NCI-H1048 (cell line): ENCODE measurements at places on chromosomes 4 and X.

DNA sequence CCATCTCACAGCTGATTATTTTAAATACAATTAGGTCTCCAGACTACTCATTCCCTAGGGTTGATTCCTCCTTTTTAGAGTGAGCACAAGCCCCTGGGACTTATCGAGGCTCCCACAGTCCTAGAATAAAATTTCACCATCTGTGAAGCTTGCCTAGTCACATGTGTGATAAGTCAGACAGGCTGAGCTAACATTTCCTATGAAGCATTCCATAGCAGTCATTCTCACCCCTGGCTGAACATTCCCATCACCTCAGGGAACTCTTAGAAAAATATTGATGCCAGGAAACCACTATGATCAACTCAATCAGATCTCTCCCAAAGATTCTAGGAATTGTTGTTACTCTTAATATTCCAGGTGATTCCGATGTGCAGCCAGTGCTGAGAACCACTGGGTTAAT lies 37.7 kb downstream of the ARHGEF9 start:
- no peak for DNase-seq

DNA sequence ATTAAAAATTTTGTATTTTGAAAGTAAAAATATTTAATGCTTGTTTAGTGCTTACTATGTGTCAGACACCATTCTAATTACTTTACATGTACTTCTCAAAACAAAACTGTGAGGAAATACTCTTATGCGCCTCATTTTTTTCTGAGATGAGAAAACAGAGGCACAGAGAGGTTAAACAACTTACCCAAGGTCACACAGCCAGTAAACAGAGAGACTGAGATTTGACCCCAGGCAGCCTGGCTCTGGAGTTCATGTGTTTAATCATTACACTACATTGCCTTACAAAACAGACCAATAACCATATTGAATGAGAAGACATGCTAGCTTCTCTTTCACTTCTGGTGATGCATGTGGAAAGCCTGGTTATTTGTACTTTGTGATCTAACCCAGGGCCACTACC lies 86.3 kb downstream of the IGSF1 start:
- no peak for DNase-seq

GRCh38 chr4:165953181-165953580 lies 80.1 kb downstream of the TLL1 start:
- DNase-seq, result no peak

GRCh38 chrX:129529685-129530281 lies 6.5 kb upstream of the SMARCA1 start:
- no peak for DNase-seq
